ENCODE measurements at places on chromosomes 2 and 18. TPM values are rescaled to one million over a fixed set of nuclear protein-coding genes. Genes with fewer than 3 reads are reported as not detected.

CABYR gene
- total RNA-seq = 6.7 TPM

ZSWIM2 gene
- total RNA-seq = not detected

TSPYL6 gene
- total RNA-seq = not detected

COA5 gene
- total RNA-seq = 39.4 TPM

GRCh38 chr2:14199040-14199439 is 433.5 kb upstream of the LRATD1 start:
- DNase-seq = no peak

DNA sequence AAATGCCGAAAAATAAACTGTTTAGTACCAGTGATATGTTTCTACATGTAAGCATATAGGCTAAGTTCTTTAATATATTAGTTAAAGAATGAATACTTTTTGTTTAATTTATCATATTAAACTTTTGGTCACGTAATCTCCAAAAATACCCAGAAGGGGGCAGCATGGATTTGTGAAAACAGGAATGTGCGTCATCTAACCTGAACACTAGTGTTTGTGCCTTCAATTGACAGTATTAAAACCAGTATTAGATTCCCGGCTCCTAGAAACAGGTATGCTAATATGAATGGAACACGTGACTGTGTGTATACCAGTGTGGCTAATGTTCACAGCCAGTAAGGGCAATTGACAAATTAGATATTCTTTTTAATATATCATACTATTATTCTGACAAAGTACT is 51.8 kb downstream of the WDR7 start:
- DNase-seq = no peak

DNA sequence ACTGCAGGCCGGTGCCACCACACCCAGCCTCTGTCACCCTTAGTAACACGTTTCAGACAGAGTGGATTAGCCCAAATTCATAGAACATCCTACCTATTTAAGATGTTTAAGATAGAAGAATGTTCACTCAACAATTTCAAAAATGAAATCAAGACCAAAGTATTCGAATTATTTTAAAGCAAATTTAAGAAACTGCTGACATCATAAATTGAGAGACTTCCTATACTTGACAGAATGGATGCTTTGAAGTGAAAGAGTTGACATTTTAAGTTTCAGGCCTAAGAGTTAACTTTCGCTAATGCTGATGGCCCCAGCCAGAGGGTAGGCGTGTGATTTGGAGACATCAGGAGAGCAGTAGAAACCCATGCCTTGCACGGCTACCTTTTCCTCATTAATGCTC is 271.9 kb downstream of the SS18 start:
- DNase-seq = no peak

DNA sequence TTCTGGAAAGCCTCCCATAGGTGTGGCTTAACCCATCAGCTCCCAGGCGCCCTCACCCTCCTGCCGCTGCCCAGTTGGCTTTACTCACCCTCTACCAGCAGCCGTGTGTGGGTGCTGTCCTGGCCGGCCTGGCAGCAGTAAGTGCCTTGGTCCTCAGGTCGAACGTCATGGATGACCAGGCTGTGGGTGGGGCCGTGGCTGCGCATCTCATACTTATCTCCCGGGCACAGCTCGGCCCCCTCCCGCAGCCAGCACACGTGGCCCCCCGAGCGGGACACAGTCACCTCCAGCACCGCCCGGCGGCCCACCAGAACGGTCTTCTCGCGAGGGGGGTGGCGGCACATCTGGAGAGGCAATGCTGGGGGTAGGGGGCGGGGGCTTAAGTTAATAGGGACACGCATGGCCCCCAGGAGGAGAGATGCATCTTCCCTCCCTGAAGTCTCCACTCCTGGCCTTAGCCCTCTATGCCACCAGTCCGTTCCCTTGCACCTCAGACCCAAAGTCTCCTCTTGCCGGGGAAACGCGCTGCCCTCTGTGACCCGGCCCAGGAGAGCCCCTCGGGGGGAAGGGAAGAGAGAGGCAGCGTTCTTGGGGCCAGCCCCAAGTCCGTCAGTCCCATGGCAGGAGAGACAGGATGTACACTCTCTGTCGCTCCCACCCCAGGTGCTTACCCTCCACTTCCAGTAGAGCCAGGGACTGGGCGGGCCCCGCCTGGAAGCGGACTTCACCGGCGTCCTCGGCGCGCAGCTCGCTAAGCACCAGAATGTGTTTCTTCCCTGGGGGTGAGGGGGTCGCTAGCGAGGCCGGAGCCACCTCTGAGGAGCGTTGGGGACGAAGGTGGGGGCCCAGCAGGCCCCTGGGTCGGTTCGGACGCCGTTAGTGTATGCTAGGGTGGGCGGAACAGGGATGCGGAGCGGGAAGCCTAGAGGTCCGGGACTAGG is 7.9 kb downstream of the TMEM198 start:
- no peak for DNase-seq

DNA sequence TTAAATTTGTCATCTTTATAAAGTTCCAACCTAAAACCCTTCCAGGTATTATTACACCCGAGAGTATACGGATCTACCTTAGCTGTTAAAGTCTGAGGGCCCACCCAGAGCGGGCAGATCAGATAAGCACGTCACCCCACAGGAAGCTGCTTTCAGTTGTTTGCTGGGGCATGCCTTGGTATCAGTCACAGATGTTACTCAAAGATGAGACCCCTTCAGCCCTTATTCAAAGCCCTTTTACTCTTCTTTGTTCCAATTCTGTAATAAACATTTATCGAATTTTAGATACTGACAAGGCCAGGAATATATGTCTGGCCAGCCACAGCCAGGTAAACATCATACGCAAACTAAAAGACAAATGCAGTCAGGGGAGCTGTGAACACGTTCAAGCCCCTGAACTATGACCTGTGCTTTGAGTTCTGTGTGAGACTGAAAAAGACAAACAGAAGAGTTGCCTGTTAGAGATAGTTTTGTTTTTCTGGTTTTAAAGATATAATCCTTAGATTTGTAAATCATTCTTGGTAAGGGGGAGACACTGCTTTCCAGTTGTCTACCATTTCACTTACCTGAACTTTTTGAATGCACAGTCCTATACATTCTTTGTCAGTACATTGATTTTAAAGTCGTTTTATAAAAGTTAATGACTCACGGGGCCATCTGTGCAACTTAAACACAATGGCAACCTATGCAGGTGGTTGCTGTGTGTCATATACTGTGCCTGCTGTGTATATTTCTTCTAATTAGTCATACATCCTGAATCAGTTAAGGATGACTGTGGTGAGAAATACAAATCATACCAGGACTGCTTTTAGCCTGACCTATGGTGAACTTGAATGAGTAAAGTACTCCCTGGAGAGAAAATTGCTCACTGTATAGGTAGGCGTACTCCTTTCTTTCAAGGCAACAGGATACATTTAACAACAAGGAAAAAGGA is 100.5 kb upstream of the ITPRID2 start:
- DNase-seq = no peak

GRCh38 chr18:23526501-23527063 is 23.3 kb downstream of the RMC1 start:
- DNase-seq = no peak

GRCh38 chr18:39799006-39799405 is 2156.0 kb upstream of the PIK3C3 start:
- no peak for DNase-seq

GRCh38 chr2:215880970-215881369 is 132.4 kb downstream of the MREG start:
- DNase-seq = no peak

DNA sequence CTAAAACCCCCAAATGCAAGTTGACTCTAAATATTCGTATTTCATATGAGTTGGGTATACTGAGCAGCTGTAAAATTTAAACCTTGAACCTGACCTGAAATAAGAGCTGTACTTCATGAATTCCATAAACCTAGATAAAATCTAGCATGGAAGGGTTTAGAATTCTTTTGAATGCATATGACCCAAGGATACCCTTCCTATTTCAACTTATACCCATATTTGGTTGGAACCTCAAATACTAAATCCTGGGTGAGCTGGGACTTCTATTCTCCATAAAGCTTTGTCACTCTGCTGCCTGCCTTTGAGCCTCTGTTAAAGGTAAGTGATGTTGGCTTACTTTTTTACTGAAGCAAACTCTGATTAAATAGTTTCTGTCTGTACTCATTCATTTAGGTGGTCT is 994.6 kb downstream of the SUCLG1 start:
- no peak for DNase-seq

DNA sequence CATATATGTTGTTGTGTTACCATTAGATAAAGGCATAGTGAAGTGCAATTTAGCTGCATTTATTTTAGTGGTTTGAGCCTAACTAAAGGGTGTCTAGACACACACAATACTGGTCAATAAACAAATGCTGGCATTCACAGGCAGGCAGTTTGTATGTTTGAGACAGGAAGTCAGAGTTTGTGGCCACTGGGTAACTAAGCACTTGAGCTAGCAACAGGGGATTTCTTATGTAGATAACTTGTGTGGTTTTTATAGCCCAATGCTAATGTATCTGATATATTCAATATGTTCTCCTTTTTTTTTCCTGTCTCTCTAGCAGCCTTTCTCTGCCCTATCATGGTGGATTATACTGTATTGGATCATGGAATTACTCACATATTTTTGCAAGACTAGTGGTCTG is 38.1 kb downstream of the LRRTM4 start:
- no peak for DNase-seq

- DNase-seq = no peak
Measured at GRCh38 chr2:240137596-240138253, 1.6 kb upstream of the COPS9 start.

DNA sequence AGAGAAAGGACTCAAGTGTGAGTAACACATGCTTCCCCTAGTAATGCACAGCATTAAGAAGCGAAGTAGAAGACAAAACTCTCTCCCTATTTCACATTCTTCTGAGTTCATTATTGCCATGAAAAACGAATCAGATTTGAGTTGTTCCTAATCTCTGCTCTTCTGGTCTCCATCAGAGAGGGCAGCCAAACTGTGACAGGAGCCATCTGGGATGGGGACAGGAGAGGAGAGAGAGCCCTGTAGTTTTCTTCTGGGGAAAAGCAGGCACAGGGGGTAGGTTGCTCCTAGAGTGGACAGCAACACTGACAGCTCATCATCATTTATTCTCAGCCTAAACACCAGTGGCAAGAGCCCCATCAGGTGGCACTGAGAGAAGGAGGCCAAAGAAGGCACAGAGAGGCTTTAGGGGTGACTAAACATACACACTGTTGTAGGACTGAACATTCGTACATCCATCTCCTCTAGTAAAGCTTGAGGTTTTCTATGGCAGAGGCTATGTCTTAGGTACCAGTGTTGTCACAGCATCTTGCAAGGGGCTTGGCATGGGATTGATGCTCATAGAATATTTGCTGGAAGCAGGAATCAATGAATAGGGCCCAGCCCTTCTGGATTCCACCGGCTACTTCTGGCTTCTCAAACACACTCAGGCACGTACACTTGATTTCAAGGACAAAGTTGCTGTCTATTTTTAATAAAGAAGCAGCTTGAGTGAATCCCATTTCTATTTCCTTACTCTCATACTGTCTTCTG is 33.1 kb downstream of the SLC8A1 start:
- no peak for DNase-seq

- DNase-seq = peak; percentile 4
Measured at GRCh38 chr2:128250229-128251025, 68.2 kb downstream of the HS6ST1 start.

DNA sequence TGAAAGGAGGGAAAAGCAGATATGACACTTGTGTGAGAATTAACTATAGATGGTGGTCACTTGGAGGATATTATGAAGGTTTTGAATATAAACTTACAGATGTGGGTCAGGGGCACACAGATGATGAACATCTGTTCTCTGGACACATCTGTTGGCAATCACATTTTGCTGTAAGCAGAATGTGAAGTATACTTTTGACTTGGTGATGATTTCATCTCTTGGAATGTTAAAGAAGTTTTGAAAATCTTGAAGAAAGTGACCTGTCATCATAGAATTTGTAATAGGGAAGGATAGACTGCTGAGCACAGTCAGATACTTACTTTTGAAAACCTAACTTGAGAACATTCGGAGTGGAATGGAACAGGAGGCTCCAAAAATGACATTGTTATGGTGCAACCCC is 40.2 kb downstream of the PIKFYVE start:
- no peak for DNase-seq

GRCh38 chr2:64793701-64794100 is 140.0 kb upstream of the SERTAD2 start:
- DNase-seq = no peak

GRCh38 chr2:169659320-169659719 is 34.9 kb downstream of the CFAP210 start:
- DNase-seq = no peak

GRCh38 chr2:108916796-108917421 is 72.1 kb downstream of the EDAR start:
- peak; percentile 43 for DNase-seq

DNA sequence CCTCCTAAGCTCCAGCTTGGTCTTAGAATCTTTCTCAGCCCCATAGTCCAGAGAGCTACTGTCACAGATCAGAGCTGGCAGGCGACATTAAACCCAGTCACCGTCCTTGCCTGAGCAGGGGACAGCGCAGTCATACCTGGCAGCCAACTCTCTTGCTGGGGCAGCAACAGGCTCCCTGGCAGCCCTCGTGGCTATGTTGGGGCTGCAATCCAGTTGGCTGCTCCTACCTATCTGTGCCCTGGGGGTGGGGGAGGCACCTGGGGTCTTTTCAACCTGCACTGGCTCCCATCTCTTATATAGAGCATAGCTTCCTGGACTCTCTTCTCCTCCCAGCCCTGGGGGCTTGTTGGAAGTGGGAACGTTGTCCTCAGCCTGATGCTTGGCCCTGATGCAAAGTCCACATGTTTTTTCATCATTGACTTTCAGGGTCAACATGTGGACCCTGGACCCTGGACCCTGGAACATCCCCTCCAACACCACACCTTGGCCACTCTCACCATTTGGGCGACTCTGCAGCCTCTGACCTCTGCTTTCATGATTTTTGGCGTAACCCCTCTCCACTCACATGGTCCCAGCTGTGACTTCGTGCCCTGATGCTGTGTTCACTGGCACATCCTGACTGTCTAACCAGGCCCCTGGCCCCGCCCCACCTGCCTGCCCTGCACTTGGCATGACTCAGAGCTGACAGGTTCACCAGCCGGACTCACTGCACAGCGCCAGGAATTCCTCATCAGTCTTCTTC is 45.6 kb downstream of the ATOH8 start:
- peak; percentile 77 for DNase-seq

DNA sequence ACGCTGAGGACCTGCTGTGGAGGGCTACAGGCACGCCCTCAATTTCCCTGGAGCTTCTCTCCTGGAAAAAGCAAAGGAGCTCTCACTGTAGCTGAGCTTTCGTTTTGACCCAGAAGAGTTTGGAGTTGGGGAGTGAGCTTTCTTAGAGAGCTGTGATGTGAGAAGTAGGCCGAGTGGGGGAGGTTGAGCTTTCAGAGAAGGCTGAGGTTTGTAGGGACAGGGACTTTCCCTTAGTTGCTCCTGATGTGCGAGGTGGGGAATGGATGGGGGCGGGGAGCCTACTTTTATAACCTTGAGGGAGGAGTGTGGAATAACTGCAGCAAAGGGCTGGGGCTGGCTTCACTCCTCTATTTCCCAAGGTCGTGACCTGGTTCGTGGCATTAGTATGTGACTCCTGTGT is 47.1 kb downstream of the ZNF532 start:
- no peak for DNase-seq

GRCh38 chr2:190607657-190608357 is 41.1 kb upstream of the NAB1 start:
- no peak for DNase-seq
